Hindlimb muscle (tissue), 1 donor: ENCODE measurements at places on chromosomes 2 and 18. TPM values are rescaled to one million over a fixed set of nuclear protein-coding genes. Genes with fewer than 3 reads are reported as not detected.

The NEU2 gene
- polyA plus RNA-seq, result not detected

The CDH20 gene
- polyA plus RNA-seq, result 1.1 TPM

The SKOR2 gene
- not detected for polyA plus RNA-seq

The HOXD13 gene
- polyA plus RNA-seq, result not detected

The SEMA4F gene
- 2.9 TPM for polyA plus RNA-seq

The SCG2 gene
- polyA plus RNA-seq, result not detected

The ATF2 gene
- polyA plus RNA-seq, result 33.7 TPM

The DSC3 gene
- polyA plus RNA-seq, result 1.8 TPM

The CFC1 gene
- not detected for polyA plus RNA-seq

The RAB31 gene
- 20.8 TPM for polyA plus RNA-seq

The HRH4 gene
- polyA plus RNA-seq, result 0.06 TPM

The ATOH8 gene
- polyA plus RNA-seq, result 25.6 TPM

The GBX2 gene
- 0.22 TPM for polyA plus RNA-seq

The MIB1 gene
- polyA plus RNA-seq, result 46.1 TPM

The MAPK4 gene
- polyA plus RNA-seq, result 9.7 TPM

The NEB gene
- 1,512 TPM for polyA plus RNA-seq

The OTOS gene
- polyA plus RNA-seq, result not detected

The WIPF1 gene
- 39.0 TPM for polyA plus RNA-seq

The SNRNP27 gene
- polyA plus RNA-seq, result 67.1 TPM

The EMILIN2 gene
- polyA plus RNA-seq, result 23.1 TPM

The BOLL gene
- 3.0 TPM for polyA plus RNA-seq

The KCNJ3 gene
- 0.79 TPM for polyA plus RNA-seq

The GPC1 gene
- 149 TPM for polyA plus RNA-seq

The FTCDNL1 gene
- 2.0 TPM for polyA plus RNA-seq

The HAAO gene
- polyA plus RNA-seq, result 25.6 TPM

The CERKL gene
- 9.2 TPM for polyA plus RNA-seq

The FSHR gene
- 0.81 TPM for polyA plus RNA-seq
